ENCODE measurements at places on chromosomes 12 and 14.

GRCh38 chr12:40643506-40643905 is 48.7 kb upstream of the CNTN1 start:
- no peak for DNase-seq

DNA sequence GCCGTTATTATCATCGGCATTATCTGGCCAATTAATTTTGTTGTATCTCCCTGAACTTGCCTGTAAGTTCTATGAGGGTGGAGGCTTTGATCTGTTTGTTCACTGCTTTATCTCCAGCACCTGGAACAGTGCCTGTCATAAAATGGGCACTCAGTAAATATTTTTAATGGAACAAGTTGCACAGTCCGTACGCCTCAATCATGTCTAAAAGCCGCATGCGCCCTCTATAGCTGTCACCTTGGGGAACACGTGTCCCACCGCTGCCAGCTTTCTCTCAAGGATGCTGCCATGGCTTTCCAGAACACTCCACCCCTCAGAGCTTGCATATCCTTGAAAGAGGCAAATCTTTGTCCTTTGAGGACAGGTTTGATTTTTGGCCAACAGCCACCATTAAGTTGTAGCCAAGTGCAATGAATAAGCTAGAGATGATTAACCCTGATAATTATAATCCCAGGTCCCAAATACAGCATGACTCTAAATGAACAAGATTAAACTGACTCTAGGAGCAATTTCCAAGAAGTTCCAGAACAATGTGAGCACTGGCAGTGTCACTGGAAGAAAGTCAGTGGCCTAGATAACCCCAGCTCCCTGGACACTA is 55.1 kb downstream of the ERH start:
- DNase-seq, result no peak

- no peak for DNase-seq
Observed at GRCh38 chr12:47488888-47489287, 216.9 kb downstream of the RPAP3 start.

GRCh38 chr12:9039397-9039977 is 50.1 kb downstream of the KLRG1 start:
- DNase-seq, result peak; percentile 33

- no peak for DNase-seq
Observed at GRCh38 chr12:78115889-78116288, 285.2 kb downstream of the NAV3 start.

DNA sequence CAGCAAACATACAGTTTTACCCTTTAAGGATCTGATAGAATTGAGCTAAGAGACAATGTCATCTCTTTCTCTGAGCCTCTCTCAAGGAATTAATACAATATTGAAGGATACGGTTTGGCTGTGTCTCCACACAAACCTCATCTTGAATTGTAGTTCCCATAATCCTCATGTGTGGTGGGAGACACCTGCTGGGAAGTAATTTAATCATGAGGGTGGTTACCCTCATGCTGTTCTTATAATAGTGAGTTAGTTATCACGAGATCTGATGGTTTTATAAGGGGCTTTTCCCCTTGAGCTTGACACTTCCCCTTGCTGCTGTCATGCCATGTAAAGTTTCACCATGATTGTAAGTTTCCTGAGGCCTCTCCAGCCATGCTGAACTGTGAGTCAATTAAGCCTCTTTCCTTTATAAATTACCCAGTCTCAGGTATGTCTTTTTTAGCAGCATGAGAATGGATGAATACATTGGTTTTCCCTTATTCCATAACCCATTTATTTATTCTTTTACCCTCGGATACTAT is 47.6 kb downstream of the TMEM30B start:
- no peak for DNase-seq

DNA sequence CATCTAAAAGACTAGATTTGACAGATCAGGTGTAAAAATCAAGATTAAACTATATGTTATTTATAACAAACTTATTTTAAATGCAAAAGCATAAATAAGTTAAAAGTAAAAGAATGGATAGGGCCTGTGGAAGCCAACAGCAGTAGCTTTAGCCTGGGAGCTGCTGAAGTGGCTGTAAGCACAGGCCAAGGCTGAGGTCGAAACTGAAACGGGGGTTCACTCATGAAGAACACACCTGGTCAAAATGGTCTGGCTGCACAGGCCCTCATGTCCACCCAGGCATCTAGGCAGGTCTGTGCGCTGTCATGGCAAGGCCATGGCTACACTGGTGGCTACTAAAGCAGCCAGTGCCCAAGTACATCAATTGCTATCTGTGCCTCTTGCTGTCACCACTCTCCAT is 23.1 kb downstream of the CATSPERB start:
- DNase-seq, result no peak

GRCh38 chr12:109475993-109476806 is 900 bp downstream of the KCTD10 start:
- no peak for DNase-seq

DNA sequence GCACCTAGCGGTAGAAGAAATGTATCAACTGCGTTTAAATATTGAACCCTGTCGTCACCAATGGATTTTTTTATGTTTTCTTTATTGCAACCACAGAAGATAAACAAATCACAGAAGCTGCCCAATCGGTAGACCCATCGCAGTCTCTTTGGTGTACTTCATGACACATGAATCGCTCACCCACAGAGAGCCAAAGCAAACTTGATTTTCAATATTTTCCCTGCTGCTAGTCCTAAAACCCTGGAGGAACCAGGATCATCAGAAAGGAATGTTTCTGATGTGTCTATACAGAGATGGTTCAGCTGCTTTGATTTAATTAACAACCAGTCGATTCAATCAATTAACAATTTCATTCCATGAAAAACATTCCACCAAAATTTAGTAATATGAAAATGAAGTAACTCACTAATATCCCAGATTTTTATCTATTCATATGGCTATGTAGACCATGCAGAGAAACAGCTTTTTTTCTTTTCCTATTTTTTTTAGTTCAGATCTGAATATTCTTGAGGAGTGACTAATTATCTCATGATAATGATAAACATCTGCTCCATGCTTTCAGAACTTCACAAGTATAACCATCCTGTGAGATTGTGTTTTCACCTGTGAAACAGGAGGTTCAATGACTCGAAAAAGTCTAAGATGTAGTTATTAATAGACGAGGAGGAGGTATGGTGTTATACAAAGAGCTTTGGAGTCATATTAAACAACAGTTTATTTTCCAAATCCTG is 46.1 kb downstream of the DIO2 start:
- no peak for DNase-seq

DNA sequence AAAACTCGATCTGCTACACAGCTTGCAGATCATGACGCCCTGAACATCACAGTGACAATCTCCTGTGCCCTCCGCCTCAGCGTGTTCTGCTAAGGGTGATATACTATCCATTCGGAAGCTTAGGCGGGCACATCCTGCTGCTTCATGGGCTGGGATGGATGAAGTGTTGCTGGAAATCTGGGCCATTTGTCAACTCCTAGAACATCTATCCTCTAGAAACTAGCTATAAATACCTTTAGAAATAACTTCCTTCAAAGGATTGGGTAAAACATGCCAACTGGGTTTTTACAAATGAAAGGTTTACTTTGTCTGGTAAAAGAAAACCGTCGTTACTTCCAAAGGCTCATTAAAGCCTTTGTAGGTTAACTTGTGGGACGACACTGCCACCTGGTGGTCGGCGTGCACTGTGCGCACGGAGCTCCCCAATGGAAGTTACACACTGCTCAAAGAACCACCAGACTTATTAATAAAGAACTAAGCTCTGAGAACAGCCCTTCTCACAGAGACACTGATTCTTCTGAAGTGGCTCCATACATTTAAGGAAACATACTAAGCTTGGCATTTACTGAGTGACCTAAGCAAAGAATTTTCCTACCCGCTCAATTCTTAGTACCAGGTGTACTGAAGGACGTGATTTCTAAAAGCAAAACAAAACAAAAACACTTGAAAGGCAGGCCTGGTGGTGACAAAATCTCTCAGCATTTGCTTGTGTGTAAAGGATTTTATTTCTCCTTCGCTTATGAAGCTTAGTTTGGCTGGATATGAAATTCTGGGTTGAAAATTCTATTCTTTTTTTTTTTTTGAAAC is 21.6 kb upstream of the CACNA2D4 start:
- DNase-seq, result peak; percentile 70

DNA sequence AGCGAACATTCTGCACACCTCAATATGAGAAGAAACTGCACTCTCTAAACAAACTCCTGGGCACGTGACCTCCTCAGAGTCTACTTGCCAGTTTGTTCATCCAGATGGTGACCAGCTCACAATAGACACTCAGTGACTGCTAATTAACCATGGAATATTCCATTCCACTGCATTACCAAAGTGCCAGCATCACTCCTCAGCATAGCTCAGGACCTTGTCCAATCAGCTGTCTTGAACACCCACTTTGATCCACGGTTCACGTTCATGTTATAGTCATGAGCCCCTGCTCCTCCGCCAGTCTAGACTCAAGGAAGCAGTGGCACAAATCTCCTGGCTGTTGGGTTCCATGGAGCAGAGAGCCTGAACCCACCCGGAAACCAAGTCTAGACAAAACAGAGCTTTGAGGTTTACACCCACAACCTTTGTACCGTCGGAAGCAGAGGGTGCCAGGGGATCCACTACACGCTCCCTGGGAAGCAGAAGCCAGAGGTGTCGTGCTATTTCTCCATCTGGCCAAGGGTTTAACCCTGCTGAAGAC is 285.3 kb downstream of the ZFP36L1 start:
- DNase-seq, result no peak

DNA sequence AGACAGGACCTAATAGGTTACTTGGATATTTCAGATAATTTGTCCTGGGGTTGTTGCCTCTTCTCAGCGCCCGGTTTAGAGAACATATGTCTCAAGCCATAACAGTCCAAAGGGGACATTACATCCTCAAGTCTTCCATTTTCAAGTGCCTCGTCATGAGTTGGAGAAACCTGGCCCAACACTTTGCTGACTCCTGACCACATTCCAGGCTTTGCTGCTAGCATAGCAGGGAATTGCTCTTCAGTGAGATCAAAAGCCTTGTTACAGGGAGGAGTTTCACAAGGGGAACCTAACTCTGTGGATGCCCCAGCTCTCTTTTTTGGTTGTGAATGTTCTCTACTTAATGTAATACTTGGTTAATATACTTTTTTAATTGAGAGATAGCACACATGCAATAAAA is 8.2 kb upstream of the MMP19 start:
- no peak for DNase-seq

GRCh38 chr14:36852981-36853691 is 191.5 kb downstream of the PAX9 start:
- DNase-seq, result no peak

GRCh38 chr14:101876555-101876938 is 87.8 kb upstream of the DYNC1H1 start:
- DNase-seq, result peak; percentile 43

- no peak for DNase-seq
Observed at GRCh38 chr12:14317362-14318146, 47.9 kb upstream of the ATF7IP start.

DNA sequence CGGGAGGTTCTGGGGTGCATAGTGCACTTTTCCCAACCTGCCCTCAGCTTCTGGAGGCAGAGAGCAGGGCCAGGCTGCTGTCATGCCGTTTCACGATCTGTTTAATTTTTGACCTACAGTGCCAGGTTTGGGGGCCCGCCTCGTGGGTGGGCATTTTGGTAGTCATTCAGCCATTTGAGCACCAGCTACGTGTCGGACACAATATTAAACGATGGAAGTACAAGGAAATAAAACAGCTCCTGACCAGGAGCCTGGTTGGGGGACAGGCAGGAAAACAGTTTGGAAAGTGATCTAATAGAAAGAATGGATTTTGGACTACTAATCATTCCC is 708 bp downstream of the FNTB start:
- DNase-seq, result no peak

DNA sequence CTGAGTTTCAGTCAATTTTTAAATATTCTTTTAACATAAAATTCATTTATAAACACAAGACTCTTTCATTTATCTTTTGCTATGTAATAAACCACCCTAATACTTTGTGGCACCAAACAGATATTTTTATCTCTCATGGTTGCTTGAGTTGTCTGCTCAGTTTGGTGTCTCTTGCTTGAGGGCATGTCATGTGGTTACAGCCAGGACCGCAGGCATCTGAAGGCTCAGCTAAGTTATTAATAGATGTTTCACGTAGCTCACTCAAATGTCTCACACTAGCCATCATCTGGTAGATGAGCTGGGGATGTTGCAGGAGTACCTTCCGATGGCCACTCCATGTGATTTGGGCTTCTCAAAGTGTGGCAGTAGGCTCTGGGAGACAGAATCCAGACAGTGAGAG is 597.8 kb downstream of the ETNK1 start:
- DNase-seq, result no peak

- no peak for DNase-seq
Observed at GRCh38 chr12:111406474-111407376, 1.0 kb downstream of the SH2B3 start.

DNA sequence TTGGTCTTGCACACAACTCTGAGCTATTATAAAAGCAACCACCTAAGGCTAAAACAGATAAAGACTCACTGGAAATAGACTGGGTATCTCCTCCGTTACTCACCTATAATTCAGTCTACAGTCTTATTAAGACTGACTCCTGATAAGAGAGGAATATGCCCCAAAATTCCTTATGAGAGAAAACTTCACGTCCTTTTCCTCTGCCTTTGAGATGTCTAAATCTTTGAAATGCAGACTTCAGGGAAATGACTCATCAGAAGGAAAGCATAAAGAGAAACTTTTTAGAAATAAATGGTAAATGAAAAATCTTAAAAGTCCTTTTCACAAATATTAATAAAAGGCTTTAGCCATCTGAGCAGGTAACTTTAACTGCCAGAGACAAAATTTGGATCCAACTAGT is 187.5 kb upstream of the RTL1 start:
- no peak for DNase-seq

DNA sequence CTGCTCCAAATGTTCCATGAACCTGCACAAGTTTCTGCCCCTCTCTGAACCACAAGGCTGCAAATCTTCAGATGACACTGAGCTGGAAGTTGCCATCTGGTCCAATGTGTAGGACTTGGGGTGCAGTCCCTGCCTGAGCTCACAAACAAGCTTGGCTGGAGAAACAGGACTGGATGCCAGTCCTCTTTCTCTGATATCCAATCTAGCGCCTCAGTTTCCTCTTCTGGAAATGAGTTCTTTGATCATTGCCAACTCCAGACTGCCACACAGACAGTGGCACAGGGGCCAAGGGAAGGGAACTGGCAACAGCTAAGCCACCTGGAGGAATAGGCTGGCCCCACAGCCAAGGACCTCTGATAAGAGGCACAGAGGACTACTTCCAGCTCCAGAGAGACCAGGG is 15.5 kb downstream of the CMKLR1 start:
- no peak for DNase-seq
